DMS79 treated with DMSO at 0.1 percent for 48 hours (cell line): ENCODE measurements at places on chromosomes 4 and X.

DNA sequence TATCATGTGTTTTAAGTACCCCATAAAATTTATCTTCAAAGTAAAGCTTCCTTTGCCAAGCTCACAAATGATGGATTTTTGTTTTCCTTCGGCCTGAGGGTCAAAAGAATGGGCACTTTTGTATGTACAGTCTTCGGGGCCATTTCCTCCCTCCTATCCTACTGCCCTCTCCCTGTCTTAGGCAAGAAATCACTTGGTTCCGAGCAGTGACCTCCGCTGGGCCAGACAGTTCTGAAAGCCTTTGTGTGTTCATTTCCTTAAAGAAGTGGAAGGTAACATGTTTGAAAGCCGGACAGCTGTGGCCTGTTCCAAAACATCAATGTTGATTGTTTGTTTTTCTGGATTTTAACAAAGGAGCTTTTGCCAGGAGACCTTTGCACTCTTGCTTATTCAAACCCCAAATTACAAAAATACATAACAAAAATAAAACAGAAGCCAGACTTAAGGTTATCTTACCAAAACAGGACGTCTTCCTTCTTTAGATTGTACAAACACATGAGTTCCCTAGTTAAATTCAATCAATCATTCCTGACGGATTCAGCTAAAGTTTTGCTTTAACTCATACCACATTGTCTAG is 110.6 kb upstream of the LIMCH1 start:
- DNase-seq: no peak

DNA sequence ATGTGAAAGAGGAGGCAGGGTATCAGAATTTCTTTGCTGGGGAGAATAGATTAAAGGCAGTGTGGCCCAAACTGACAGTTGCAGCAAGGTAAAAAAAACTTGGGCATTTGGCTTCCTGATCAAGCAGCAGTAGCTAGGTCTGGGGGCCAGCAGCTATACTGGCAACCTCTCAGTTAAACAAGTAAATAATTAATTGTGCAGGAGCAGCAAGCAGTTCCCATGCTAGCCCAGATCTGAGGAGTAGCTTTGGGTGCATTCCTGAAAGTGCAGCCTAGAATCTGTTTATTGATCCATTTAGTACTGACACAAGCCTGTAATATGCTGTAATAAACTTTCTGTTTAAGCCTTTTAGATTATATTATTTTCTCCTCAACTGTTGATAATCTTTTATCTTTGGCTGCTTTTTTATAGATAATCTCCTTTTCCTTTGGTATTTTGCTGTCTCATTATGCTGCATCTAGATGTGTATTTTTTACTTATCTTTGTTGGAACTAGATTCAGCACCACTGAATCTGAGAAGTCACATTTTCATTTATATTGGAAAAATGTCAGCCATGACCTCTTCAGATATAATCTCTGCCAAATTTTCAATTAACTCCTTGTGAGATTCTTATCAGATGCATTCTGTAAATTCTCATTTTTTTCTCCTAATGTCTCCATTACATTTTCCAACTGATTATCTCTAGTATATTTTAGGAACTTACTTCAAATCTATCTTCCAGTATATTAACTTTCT is 276.3 kb downstream of the STPG2 start:
- DNase-seq: no peak

GRCh38 chrX:25344161-25344936 is 328.6 kb upstream of the ARX start:
- no peak for DNase-seq

DNA sequence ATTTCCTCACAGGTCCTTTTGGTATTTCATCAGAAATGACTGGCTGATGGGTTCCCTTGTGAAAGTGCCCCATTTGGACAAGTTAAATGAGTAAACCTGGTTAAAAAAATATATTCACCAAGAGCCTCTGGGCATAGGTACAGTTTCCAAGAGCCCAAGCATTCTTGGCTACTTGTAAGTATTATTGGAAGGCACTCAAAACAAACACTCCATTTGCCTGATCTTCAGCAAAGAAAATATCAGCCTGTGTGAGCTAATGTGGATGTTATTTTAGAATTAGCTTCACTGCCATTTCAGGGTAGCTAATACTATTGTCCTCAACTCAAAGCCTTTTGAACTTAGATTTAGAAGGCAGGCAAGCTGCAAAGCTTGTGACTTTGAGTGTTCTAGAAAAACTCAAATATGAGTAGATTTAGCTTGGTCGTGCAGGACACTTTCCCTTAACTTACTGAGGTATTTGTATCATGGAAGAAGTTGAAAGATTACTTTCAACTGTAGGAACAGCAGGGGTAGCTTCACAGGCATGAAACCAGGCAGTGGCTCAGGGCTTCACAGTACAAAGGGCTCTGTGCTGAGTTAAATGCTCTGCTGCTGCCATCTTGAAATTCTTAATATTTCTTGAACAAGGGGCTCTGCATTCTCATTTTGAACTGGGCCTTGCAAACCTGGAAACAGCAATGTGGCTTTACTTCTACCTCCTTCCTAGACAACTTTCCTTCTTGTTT is 177.2 kb downstream of the AMELX start:
- DNase-seq: peak; percentile 1

- DNase-seq: no peak
These were observed 22.4 kb downstream of the TLR2 start for GRCh38 chr4:153706519-153706918.

GRCh38 chr4:52842792-52843191 is 19.3 kb upstream of the RASL11B start:
- no peak for DNase-seq

DNA sequence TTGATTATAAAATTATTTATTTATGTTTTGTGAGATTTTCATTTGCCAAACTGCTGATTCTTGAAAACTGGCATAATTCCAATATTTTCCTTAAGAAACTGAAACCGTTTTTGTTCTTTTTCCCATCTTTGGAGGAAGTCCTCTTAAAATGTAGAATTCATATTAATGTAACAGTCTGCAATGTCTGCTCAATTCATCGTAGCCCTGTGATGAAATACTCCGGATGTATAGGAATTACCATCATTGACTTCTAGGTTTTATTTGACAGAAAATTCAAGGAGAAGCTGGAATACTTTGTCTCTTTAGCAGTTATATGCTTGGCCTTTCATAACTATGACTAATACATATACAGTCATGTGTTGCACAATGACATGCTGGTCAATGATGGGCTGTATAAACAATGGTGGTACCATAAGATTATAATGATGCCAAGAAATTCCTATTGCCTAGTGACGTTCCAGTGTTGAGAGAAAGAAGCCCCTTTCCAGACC is 185.0 kb upstream of the GPRIN3 start:
- no peak for DNase-seq
